Thoracic aorta (tissue), 2 donors: ENCODE measurements at places on chromosomes 11 and 22.

DNA sequence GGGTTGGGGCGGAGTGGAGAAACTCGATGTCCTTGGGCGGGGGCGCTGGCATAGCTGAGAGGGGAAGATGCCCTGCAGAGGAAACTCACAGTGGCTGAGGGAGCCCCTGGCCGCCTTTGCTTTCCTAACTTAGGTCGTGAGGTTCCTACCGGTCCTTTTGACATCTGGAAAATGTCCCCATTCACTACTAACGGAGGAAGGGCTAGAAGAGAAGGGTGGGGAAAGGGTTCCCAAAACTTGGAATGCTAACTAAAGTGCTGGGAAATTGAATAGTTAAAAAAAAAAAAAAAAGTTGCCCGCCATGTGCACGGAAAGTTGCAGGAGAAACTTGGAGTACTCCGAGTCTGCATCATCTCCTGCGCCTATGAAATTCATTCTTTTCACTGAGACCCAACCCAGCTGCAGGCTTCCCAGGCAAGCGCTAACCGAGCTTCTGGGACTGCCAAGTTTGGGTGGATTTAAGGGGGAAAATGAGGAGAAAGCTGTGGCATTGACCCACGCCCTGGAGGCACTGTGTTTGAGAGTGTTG lies 796 bp downstream of the TIMP3 start:
- no peak for DNase-seq

DNA sequence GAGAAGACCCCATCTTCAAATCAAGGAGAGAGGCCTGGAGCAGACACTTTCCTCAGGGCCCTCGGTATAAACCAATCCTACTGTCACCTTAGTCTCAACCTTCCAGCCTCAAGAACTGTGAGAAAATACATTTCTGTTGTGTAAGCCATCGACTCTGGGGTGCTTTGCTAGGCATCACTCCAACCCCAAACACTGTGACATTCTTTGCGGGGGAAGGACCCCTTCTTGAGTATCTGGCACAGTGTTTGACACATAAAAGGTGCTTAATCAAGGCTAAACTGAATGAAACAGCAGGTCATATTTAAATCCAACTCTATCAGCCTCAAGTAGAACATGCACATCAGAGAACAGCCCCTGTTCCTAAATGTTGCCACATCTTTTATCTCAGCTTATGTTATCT lies 558.1 kb downstream of the INSC start:
- no peak for DNase-seq

- DNase-seq = no peak
Measured at GRCh38 chr11:85182441-85183387, 444.4 kb downstream of the DLG2 start.

GRCh38 chr22:34161431-34162123 lies 241.3 kb upstream of the LARGE1 start:
- DNase-seq = no peak
